Fibroblast of skin of right quadriceps (primary cell): ENCODE measurements at places on chromosomes 6 and 20.

DNA sequence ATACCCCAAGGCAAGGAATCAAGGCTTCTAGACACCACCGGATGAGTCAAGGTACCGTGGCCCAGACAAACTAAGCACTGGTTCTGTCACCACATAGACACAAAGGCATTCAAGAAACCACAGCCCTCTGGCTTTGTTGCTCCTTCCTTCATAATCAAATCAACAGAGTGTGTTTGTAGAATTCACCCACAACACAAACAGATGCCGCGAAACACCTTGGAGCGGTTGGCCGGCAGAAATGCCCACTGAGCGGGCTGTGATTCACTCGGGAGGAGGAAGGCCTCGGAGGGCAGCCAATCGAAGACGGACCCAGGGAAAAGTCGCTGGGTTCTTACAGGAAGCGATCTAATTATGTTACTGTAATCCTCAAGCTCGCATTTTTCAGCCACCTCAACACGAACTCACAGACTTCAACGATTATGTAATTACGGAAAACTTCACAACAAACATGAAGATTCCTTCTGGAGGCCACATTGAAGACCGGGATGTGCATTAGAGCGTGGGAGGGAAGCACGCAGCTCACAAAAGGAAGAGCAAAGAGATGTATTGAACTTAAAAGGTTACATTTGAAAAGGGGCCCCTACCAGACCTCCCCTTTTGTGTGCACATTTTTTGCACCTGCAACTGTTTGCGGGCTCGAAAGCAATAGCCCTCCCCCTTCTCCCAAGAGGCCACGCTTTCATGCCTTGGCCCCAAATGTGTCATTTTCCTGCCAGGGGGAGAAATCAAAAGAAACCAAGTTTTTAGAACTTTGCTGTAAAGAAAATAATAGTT lies 184.7 kb upstream of the PREP start:
- DNase-seq = peak; percentile 90

DNA sequence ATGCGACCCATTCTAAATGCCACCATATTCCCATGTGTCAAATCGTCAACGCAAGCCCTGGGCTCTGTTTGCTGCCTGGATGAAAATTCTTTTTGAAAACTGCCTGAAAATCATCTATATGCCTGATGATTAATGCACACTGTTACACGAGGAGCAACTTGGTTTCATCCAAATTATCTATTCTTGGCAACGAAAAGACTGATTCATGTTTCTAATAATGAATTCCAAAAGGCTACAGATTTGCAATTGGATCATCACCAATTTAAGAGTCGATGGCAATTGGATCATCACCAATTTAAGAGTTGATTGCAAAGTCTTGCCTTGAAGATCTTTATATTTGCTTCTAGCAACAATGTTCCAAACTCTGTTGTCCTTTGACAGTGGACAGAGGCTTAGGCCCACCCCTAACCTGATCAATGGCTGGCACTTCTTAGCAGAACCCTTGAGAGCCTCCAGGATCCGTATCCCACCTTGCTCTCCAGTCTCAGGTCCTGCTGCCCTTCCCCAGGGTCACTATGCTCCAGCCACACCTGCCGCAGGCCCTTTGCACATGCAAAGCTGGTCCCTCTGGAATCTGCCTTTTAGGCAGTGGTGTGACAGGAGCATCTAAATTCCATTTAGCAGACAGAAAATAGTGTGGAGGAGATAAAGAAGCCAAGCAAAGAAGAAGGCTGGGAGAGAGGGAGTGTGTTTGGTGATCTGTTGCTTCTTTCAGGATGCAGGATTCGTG lies 460.9 kb upstream of the SULF2 start:
- peak; percentile 57 for DNase-seq

DNA sequence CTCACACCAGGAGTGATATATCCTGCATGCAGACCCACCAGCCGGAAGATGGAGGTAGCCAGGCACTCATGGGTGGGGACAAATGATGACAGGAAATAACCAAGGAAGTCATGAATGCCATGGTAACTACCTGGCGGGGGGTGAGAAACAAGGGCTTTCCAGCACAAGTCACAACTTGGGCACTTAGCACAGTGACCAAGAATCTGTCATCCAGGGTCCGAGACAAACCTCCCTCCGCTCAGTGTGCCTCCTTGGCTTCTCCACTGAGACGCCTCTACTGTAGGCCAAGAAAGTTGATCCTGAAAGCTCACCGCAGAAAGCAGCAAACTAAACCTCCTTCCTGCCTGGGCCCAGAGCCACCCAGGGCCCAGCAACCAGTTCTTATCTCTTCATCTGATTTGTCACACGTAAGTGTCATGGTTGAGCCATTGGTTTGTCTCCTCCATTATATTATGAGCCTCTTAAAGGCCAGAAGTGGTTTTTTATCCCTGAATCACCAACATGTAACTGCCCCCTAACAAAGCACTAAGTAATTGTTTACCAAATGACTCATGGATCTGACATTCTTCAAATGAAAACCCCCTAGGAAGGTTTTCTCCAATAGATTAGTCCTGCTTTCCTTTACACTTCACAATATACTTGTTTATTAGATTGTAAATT lies 84.3 kb upstream of the TAB2 start:
- DNase-seq = peak; percentile 91

- DNase-seq = peak; percentile 77
Measured at GRCh38 chr6:4606821-4607704, 169.1 kb upstream of the CDYL start.

DNA sequence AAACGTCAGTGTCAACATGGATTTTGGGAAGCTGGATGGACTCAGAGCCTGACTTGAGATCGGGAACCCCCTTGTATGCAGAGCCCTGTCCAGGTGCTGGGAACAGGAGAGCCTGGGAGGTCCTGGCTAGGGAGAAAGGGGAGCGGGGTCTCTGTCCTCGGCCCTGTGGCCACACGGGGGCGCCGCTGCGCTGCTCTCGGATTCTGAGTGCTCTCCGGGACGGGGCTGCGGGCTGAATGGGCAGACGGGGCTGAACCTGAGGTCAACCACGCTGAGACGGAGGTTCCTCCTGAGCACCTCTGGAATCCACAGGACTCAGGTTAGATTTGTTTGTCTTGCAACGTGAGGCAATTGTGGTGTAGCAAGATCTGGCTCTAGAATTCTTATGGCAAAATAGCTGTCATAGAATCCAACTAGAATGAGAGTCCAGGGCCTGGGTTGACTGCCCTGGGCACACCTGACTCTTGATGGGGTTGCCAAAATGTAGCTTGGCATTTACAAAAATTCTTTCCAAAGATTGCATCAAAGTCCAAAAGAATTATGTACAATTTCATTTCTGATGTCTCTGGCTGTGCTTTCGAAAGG lies 20.6 kb upstream of the HLA-F start:
- no peak for DNase-seq

- DNase-seq = peak; percentile 59
Measured at GRCh38 chr6:129863664-129864063, 2.5 kb upstream of the TMEM244 start.

DNA sequence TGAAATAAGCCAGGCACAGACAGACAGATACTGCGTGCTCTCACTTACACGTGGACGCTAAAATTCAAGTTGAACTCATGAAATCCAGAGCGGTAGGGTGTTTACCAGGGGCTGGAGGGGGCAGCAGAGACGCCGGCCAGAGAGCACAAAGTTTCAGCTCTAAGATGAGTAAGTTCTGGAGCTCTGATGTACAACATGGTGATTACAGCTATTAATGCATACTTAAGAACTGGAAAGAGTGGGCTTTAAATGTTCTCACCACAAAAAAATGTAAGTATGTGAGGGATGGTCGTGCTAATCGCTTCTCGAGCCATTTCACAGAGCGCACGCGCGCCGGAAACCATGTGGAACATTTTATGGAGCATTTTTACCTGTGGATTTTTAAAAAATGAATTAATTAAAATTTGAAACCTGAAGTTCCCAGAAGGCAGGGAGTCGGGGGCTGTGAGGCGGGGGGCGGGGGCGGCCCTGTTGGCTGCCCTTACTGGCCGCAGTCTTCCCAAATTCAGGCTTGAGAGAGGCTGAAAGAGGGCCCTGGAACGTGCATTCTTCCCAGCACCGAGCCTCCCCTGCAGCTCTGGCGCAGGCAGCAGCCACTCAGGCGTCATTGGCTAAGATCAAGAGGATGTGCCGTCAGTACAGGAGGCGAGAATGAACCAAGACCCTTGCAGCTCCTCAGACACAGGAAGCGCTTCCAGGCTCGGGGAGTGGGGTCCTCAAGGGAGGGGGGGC lies 8.5 kb upstream of the SLCO4A1 start:
- DNase-seq = no peak

DNA sequence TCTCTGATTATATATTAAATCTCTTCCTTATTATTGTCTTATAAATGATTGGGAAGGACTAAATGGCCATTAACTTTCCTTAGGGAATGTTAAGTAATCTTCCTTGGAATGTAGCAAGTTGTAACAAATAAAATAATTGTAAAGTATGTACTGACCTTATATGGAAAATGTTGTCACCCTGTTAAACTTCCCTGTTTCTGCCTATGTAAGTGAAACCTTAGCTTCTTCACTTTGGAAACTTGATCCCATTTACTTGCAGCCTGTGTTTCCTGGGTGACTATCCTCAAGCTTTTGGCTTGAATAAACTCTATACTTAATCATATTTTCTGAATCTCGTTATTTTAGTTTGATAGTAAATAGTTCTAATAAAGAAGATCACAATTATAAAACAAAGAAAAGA lies 519.5 kb upstream of the PTCHD4 start:
- DNase-seq = no peak

DNA sequence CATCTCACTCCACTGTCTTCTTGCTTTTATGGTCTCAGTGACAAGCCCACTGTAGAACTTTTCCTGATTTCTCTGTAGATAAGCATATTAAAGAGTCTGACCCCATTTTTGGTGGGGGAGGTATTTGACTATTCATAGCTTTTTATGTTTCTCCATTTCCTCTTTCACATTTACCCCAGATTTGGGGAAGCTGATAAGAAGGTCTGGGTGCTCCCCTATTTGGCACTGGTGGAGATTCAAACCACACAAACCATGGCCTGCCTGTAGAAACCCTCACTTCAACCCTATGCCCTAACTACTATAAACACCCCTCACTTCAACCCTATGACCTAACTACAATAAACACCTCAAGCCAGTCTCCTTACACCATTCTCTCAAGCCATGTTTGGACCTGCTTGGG lies 196.2 kb upstream of the SYNDIG1 start:
- DNase-seq = no peak

DNA sequence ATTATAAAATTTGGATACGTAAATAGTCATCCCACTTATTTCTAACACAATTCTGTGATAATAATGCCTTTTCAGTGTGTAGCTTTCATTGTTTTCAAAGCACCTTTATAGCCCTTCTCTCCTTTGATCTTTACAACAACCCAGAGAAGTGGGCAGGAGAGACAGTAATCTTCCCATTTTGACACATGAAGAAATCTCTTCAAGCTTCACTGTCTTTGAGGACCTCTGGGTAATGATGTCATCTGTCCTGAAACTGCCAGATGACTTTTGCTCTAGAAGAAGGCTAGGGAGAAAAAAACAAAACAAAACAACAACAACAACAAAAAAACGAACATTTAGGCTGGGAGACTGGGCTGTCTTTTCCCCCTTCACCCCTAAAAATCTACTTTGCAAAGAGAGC lies 203.0 kb downstream of the KCNQ5 start:
- no peak for DNase-seq

DNA sequence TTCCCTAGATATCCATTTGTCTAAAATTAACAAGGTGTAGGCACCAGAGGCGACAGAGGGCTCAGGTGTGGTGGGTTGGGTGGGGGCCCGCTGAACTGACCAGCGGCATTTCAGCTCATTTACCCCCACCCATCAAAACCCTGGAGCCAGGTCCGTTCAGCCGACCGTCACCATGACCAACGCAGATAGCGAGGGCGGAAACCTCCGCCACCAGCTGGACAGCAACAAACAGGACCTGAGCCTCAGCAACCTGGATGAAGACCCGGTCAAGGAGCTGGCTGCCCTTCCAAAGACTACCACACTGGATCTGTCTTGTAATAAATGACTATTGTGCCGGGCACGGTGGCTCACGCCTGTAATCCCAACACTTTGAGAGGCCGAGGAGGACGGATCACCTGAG lies 120.8 kb upstream of the LGSN start:
- no peak for DNase-seq

DNA sequence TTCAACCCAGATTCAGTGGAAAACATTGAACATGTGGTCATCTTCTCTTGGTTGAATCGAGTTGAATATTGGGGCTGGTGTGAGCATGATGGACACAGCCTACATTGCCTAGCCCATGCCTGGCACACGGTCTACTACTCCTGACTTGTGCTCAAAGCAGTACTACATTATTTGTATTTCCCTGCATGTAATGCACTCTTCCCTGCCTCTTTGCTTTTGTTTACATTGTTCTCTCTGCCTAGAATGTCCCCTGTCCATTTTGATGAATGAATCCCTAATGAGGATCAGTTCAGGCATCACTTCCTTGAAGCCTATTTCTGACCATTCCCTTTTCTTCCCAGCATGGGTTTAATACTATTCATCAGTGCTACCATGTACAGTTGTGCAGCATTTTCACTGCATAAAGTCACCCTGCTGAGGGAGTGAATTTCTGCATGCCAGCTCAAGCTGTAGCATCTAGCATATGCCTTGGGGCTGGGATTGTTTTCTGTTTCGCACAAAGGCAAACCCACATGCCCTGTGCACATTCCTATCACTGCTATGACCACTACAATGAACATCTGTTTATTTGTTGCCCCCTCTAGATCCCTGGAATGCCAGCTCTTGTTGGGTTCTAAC lies 75.3 kb upstream of the CCN6 start:
- no peak for DNase-seq

GRCh38 chr6:45812922-45813321 lies 202.7 kb downstream of the CLIC5 start:
- peak; percentile 90 for DNase-seq

GRCh38 chr6:143232849-143233248 lies 172.2 kb downstream of the AIG1 start:
- DNase-seq = peak; percentile 15

DNA sequence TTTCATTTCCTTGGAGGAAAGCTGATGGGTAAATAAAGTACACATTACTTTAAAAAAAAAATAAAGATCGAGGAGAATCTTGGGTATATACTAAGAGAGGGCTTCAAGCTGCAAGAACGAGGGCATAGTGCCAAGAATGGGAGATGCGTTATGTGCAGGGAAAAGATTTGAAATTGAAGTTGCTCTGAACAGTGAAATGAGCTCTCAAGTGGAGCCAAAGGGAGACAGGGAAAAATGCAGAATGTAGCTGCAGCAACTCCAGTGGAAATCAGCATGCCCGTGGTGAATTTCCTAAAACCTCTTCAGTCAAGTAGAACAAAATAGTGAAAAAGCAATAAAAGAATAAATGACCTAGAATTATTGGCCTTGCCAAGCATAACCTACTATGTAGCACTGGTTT lies 11.4 kb upstream of the COL9A1 start:
- DNase-seq = no peak
